ENCODE measurements at places on chromosomes 1 and 21.
A peak's percentile ranks its signal among the peaks of the same experiment; 100 is the strongest.

GRCh38 chr1:30005972-30006619, 717.3 kb downstream of the MATN1 start:
- DNase-seq = no peak

GRCh38 chr1:185074307-185074706, 28.9 kb downstream of the RNF2 start:
- DNase-seq = no peak

DNA sequence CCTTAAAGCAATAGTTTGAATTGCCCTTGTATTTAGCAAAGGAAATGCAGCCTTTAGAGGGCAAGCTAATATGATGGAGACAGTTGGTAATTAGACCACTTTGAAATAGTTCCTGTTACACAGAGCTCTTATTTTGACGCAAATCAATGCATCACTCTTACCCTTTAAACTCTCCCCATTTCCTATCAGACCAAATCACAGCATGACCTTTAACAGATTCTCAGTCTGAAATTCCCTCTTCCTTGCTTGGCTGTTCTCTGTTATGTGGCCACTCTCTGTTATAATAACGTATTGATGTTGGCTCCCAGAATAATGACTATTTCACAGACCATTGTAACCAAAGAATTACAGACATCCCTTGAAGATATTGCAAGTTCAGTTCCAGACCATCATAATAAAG, 66.9 kb upstream of the NGF start:
- no peak for DNase-seq

DNA sequence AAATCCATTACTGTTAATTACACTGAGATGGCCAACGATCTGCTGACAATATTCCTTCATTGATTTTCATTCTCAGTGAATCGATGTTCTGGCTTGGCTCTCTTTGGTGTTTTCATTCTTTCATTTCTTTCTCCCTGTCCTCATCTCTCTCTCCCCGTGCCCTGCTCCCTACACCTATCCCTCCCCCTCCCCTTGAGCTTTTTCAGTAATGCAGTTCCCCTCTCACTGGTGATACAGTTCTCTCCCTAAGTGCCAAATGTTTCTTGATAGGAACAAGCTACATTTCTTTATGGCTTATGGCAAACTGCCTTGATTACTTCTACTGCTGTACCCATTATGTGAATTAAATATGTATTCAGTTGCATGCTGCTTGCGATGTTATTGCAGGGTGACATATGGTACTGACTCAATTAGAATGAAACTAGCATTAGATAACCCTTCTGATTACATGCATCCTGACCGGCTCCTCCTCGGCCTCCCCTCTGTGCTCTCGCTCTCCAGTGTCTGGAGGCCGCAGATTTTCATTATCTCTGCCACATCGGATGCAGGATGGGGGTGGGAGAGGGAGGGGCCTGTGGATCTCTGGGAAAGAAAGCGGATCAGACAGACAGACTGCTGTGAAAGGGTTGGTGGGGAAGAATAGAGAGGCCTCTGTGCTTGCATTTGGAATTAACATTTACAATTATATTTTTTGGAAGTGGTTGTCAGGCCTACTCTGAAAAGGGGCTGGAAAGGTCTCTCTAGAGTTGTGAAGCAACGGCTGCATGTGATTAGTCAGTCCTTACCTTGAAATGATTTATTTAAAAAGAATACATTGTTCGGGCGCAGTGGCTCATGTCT, 130.9 kb downstream of the PBX1 start:
- DNase-seq = no peak

DNA sequence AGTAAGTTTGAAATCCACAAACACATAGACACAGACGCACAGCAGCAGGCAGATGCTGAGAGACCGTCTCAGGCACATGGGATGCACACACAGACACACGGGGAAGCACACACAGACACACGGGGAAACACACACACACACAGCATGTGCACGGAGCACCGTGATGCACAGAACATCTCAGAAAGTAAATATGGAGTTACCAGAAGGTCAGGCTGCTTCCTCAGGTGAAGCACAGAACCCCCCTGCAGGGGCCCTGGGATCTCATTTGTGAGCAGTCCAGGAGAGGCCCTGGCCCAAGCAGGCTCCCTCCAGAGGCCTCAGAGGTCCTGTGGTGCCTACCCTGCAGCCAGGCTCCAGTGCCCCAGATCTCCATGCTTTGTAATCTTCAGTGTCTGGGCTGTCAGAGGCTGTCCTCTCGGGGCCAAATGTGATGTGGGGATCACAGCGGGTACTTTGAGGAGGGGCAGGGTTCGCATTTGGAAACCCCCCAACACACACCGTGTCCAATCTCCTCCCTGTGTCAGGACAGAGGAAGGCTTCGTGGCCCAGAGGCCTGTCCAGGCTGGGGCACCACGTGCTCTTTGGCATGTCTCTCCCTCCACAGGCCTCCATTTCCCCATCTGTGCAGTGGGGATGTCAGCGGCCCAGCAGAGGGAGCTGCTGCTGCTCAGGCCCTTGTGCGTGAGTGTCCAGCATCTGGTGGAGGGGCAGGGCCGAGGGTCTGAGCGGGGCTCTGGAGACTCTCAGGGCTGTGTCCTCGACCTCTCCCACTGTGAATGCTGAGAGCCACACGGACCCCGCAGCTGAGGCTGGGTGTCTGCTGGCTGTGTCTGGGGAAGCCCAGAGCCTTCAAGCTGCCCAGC, 23.0 kb upstream of the PRSS38 start:
- no peak for DNase-seq

DNA sequence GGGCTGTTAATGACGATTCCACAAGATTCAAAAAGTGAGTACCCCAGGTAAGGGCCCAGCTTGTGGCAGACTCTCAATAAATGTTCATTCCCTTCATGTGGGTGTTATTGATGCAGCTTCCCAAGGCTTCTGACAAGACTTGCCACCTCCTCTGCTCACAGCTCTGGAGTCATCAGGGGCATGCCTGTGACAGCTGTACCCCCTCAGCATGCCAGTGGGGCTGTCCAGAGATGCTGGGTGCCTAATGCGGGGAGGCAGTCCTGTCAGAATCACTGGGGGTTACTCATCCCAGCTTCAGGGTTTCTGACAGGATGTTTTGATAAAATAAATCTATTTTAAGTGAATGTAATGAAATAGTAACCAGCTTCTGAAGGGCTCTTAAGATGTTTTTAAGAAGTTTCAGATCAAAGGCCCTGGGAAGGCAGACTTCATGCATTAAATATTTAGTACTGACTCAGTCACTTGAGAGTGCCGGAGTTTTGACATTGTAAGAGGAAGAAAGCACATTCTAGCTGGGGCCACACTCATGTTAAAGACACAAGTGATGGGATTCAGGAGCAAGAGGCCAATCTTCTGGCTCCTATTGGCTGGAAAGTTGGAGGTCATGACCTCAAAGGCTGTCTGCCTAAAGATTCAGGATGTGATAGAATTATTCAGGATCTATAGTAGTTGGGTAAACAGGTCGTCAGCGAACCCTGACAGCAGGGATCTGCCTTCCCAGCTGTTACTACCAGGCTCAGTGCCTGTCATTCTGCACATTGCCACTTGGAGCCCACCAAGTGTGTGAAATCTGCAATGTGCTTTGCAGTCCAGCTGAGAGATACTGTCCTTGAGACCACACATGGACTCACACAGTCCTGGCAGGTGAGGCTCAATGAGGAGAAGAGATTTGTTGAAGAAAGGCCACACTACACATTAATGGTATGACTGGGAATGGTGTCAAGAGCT, 239.6 kb upstream of the BEND5 start:
- no peak for DNase-seq

GRCh38 chr1:197844651-197845050, 57.8 kb upstream of the C1orf53 start:
- no peak for DNase-seq

- DNase-seq = no peak
Observed at GRCh38 chr1:55572878-55573734, 357.9 kb upstream of the USP24 start.

- no peak for DNase-seq
Observed at GRCh38 chr1:231869364-231869763, 242.8 kb downstream of the DISC1 start.

DNA sequence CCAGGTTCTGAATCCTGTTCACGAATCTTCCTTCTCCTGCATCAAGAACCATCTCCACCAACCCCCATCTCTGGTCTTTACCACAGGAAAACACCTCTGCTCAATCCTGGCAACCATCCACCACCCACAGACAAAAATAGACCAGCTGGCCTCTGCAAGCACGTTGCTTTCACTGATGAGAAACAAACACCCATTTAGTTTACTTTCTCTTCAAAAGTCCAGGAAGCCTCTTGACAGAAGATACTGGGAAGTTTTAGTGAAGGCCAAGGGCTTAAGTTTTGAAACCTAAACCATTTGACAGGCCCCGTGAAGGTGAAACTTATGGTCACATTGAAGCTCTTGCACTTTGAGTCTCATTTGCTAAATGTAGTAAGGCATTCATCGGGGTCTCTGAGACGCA, 122.6 kb upstream of the PPP2R5A start:
- peak; percentile 11 for DNase-seq

DNA sequence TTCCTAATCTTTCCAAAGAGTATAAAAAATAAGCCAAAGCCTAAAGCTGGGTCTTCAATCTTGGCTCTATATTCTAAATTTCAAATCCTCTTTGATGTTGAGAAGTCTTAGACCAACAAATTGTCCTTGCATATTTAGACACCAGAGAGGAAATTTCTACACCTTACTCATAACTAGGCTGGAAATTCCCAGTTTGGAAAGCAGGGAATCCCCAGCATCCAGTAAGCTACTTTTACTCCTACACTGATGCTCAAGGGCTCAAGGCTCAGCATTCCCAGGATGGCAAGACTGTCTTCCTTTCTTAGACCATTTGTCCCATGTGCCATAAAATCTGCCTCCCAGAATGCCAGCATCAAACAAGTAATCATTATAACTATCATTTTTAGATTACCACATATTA, 28.3 kb downstream of the PRDX6 start:
- DNase-seq = no peak

- DNase-seq = no peak
Observed at GRCh38 chr1:98651116-98651632, 10.3 kb upstream of the SNX7 start.

GRCh38 chr1:119713039-119713748, 1.5 kb downstream of the PHGDH start:
- DNase-seq = no peak

DNA sequence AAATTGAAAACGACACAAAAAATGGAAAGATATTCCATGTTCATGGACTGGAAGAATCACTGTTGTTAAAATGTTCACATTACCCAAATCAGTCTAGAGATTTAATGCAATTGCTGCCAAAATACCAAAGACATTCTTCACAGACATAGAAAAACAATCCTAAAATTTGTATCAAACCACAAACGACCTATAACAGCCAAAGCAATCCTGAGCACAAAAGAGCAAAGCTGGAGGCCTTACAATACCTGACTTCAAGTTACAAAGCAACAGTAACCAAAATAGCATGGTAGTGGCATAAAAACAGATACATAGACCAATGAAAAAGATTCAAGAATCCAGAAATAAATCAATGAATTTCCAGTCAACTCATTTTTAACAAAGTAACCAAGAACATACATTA, 1077.3 kb downstream of the KCNT2 start:
- DNase-seq = no peak

GRCh38 chr1:67540025-67540732, 110.0 kb upstream of the SERBP1 start:
- DNase-seq = no peak

DNA sequence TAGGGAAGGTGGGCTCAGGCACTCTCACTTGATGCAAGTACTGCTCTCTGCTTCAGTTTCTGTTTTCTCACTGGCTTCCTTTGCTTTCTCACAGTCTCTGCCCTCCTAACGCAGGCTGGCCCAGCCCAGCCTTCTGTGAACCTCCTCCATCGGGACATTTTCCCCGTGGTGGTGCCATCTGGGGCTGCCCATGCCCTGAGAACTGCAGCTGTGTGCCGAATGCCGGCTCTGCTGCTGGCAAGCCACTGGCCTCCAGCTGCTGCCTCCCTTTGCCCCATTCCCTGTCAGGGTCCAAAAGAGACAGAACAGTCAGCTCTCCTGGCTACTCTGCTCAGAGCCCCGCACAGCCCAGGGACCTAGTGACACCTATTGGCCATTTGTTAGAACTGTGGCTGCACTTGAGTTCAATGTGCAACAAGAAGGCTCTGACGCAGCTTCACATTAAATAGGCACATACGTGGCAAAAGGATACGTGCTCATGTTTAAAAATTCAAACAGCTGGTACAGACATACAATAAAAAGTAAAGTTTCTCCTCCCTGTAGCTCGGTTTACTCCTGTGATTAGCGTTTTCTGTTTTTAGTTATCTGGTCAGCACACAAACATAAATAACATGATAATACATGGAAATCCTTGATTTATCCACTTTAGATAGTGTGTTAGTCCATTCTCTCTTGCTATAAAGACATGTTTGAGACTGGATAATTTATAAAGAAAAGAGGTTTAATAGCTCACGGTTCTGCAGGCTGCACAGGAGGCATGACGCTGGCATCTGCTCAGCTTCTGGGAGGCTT, 46.6 kb downstream of the FCRL5 start:
- DNase-seq = no peak

DNA sequence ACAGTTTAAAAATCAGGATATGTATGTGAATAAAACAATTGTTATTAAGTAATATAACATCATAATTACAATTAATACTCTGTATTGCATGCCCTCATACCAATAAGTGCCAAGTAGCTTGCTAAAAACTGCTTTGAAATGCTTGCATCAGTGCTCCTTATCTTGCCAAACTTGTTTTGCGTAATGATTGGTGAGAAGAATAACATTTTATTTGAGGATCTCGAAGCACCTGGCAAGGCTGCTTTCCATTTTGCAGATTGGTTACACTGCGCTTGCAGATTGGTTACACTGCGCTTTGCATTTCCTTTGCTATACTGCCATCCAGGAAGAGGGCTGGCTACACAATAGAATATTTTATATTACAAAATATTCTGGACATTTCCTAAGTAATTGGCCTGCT, 1.7 kb upstream of the PBX1 start:
- no peak for DNase-seq

- DNase-seq = no peak
Observed at GRCh38 chr1:200442537-200443156, 32.8 kb upstream of the ZNF281 start.

- no peak for DNase-seq
Observed at GRCh38 chr1:218869276-218869675, 304.4 kb upstream of the LYPLAL1 start.

DNA sequence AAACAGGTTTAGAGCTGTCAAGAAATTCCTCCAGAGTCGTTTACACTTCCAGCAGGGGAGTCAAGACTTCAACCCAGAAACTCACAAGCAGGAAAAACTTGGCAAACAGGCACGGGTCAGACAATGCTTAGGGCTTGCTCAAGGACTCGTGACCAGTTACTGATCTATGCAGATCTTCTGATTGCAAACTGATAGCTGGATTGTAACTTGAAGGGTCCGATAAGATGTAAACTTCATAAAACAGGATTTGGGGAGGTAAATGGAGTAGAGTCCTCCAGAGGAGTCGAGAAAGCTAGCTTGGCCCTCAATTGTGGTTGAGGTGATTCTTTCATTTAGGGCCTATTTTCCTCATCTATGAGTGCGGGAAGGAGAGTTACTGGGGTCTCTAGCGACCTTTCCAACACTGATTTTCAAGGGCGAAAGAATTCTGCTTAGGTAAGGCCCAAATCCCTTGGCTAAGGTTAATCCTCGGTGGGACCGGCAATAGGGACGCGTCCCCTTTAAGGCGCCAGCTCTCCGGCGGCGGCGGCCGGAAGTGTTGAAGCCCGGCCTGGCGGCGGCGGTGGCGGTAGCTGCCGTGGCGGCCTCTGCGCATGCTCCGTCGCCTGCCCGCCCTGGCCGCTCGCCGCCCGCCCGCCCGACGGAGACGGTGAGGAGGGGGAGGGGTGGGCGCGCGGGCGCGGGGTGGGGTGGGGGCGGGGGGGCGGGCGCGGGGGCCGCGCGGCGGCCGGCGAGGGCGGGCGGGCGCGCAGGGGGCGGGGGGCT, at the start of gene GMEB1:
Gene GMEB1 (plus strand): TSS at position 594 of the 765 bp plus-strand sequence. CDS start 14,829 bp downstream, outside the sequence.
- DNase-seq = peak; percentile 87

All from activated naive CD4-positive, alpha-beta T cell treated with Interleukin-2 at 50 U/mL for 16 hours (primary cell).